Stimulated activated CD4-positive, alpha-beta T cell treated with anti-CD3 and anti-CD28 coated beads, Interleukin-4, amount 100 ng/mL, for 48 hours (primary cell): ENCODE measurements at places on chromosomes 2 and 18.

GRCh38 chr2:43074592-43075053 is 151.8 kb downstream of the ZFP36L2 start:
- DNase-seq: no peak

- DNase-seq: no peak
Observed at GRCh38 chr18:50075772-50076171, 119.2 kb downstream of the MYO5B start.

- DNase-seq: no peak
Observed at GRCh38 chr2:46747297-46747818, 168.2 kb downstream of the MCFD2 start.

DNA sequence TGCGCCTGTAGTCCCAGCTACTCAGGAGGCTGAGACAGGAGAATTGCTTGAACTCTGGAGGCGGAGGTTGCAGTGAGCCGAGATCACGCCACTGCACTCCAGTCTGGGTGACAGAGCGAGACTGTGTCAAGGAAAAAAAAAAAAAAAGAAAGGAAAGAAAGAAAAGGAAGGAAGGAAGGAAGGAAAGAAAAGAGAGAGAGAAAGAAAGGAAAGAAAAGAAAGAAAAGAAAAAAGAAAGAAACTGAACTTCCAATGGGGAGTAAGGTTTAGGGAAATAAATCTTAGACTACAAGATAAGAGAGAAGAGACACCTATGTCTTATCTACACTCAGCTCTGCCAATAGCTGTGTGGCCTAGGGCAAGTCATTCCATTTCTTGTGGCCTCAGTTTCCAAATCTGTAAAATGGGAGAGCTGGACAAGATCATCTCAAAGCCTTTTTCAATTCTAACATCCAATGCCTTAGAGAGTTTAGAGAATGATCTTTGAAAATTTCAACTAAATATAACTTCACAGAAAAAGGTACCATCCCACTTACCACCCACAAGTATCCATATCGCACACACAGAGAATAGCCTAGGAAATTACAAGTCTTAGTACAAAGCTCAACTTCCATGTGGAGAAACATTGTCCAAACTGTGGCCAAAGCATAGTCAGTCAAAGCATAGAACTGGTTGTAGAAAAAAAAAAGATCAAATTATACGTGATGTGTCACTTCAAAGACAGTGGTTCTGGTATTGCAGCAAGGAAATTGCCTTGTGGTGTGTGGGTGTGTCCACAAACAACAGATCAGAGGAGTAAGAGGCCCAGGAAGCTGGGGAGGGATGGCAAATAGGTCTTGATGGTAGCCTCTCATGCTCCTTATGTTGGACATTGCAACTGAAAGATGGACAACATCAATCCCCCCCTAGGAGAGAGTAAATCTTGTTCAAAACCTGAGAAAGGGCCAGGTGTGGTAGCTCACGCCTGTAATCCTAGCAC is 42.4 kb downstream of the SLC14A2 start:
- DNase-seq: no peak

DNA sequence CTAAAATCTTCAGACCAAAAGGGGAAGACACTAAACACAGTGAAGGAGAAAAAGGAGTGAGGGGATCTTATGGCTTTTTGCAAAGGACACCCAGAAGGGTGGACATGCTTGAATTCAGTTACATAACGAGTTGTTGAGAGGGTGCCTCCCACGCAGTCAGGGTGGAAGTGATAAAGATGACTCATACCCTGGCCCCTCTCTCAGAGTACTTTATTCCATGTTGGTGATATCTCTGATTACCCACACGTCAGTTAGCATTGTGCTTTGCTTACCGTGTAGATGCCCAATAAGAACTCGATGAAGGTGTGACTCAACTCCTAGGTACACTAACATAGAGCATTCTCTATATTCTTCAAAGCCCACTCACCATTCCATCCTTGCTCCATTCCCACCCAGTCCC is 44.4 kb downstream of the EN1 start:
- no peak for DNase-seq

DNA sequence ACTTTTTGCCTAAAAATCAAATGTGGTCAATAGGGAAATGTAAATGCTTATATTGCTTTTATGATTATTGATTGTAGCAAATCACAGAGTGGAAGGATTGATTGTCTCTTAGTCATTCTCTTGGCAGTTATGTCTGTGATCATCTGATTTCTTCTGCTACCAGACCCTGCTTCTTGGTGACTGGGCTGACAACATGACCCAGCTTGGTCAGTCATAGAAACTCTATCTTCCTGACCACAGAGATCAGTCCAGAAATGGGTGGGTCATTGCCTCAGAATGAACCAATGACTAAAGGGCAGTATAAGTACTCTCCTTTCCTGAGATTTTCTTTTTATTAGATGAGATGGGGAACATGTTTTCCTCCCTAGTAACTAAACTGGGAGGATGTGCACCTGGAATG is 87.6 kb downstream of the MAIP1 start:
- DNase-seq: no peak

DNA sequence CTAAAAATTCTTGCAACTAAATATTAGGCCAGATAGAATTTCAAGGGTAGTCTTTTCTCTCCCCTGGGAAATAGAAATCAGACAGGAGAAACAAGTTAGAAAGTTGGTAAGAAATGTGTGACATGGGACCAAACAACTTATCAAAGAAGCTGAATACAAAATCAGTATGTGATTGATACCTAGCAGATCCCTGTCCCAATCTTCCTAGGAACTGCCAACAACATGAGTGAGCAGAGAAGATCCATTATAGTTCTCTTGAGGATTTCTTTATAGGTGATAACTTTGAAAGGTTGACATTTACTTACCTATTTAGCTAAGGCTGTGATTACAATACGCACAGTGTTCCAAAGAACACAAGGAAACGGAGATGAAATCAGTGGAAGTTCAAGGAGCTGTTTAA is 162.4 kb downstream of the DLGAP1 start:
- DNase-seq: no peak

- no peak for DNase-seq
Observed at GRCh38 chr2:121033461-121033996, 251.5 kb downstream of the TFCP2L1 start.

GRCh38 chr2:41701231-41701630 is 346.6 kb upstream of the PKDCC start:
- no peak for DNase-seq

DNA sequence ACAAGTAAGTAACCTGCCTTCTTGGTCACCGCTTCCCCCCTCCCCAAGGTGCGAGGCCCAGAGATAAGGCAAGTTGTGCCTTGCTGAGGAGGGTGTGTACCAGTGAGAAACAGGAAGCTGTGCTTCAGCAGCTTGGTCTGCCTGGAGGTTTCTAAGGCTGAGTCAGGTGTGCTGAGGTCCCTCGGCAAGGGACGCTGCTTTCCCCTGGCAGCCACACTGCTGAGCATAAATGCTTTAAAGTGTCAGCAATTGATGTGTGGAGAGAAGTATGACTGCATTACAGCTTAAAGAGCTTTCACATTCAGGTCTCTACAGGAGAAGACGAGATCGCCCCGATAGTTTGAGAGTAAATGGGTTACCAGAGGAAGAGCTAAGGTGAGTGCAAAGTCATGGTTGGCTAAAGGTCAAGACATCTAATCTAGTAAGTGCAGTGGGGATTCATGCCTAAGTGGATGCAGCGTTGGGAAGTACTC is 86.9 kb downstream of the LIMS1 start:
- peak; percentile 52 for DNase-seq

- DNase-seq: no peak
Observed at GRCh38 chr18:12531749-12532148, 124.0 kb downstream of the PRELID3A start.
